Mesendoderm (in vitro differentiated cells): ENCODE measurements at places on chromosomes 12 and 14.

DNA sequence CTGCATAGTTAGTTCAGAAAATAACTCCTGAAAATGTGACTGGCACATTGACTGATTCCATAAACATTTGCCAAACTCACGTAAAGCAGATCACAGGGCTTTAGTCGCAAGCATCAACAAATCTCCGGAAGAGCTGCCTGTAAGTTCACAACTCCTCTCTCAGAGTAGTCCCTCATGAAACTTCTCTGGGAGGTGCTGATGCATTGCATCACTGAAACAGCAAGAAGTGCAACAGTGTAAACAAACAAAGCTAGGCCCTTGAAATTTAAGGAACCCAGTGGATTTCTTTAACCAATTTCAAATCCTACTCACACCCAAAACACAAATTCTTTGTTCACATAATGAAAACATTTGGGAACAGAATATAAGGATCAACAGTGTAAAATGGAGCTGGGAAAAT lies 1691.7 kb upstream of the FLRT2 start:
- peak; percentile 18 for DNase-seq

DNA sequence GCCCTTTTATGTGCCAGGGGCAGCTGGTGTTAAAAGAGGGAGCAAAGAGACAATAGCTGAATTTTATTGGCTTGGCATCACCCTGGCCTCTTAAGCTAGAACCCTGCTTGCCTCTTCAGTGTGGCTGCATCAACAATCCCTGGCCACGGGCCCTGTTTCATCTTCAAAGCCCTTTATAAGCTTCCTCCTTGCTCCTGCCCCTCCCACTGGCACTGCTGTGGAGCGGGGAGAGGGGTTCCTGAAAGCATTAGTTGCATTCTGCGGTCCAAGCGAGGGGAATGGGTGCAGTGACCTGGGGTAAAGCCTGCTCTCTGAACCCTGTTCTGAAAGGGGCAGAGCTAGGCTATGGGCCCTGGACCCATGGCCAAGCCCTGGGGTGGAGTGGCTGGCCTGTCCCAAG lies 220 bp upstream of the KRT83 start:
- DNase-seq: no peak

- no peak for DNase-seq
Measured at GRCh38 chr14:99609245-99610170, 5.5 kb upstream of the CCDC85C start.

DNA sequence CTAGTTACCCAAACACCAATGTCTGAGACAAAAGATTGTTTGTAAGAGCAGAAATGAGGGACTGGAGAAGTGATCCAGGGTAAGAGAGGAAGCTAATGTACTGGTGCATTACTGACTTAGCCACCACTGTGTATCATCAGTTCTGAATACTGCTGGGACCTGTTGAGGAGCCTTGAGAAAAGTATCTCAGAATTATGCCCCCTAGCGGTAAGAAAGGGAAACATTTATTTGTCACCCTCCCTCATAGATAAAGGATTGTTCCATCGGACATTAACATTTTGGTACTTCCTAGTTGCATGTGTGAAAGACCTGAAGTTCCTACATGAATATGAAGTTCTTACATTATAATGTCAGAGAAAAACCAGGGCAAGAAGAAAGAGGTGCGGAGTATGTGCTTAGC lies 612.5 kb downstream of the FSCB start:
- peak; percentile 65 for DNase-seq

DNA sequence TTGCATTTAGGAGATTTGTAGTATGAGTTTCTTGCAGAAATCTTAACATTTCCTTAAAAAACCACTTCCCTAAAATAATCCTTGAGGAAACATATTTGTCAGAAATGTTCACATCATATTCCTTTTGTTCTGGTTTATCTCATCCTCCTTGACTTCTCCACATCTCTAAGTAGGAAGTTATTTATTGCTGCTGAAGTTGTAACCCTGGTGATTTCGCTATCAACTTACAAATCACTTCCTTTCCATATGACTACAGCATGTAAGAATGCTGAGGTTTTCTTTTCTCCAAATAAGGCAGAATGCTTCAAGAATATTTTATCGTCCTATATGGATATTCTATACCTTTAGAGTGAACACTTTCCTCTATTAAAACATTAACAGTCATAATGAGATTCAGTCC lies 751.7 kb downstream of the NRXN3 start:
- peak; percentile 82 for DNase-seq

DNA sequence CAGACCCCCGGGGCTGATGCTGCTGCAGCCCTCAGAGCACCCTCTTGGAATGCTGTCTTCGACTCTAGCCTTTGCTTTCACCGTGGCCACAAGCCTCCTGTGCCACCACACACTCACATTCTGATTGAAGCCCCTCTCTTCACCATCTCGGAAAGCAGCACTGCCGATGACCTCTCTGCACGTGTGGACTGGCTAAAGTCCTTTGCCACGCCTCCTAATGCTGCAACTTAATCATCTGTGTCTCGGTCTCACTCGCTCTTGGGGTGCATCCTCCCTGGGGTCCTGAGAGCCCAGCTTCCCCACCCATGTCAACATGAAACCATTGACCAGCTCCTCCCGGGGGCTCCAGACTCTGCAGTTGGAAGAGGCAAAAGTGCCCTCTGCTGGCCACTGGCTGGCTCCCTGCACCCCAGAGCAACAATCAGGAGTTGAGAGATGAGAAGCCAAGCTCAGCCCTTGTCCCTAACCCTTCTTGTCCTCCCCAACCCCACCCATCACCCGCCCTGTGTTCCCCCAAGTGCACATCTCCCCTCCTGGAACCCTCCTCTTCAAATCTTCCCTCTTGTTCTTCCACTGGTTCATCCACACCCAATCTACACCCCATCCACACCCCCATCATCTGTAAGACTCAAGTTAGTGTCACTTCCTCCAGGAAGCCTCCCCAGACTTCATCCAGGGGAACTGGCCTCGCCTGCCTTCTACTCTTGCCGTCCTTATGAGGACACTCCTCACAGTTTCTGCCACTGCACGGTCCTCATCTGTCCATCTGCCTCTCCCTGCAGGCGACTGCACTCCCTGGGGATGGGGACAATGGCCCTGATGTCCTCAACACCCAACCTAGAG lies 23.6 kb upstream of the FAM181A start:
- DNase-seq: peak; percentile 63

GRCh38 chr12:80217011-80217535 lies 117.7 kb downstream of the OTOGL start:
- peak; percentile 36 for DNase-seq

DNA sequence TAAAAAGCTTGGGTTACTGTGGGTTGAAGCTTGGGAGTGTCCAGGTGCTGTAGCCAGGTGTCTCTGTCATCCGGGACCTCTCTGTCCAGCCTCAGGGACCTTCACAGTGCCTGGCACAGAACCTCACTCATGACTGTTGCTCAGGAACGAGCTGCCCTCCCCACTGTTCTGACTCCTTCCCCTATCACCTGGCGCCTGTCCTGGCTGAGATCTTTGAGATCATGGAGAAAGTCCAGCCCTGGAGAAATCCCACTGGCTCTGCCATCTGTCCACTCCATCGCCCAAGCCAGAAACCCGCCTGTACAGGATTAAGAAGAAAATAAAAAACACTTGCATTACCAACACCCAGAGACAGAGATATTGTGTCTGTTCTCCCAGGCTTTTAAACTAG lies 53.5 kb downstream of the DGLUCY start:
- no peak for DNase-seq
